ENCODE measurements at places on chromosomes 2 and 18.

DNA sequence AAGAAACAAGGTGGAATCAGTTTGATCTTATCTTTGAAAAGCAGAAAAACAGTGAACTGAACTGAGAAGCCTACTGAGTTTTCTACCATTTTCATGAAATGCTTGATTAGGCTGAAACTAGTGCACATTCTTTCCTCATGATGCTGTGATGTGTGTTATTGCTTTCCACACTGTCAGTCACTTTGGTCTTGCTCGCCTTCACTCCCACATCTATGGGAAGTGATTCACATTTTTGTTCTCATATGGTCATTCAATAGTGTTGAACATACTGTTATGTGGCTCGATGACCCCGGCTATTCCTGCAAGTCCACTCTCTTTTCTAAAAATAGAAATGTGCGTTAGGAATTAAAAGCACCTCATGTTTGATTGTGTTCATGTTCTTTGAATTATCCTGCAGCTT lies 129.7 kb downstream of the TGIF1 start:
- DNase-seq: peak; percentile 34

- no peak for DNase-seq
Observed at GRCh38 chr18:40939656-40940515, 1015.1 kb upstream of the PIK3C3 start.

DNA sequence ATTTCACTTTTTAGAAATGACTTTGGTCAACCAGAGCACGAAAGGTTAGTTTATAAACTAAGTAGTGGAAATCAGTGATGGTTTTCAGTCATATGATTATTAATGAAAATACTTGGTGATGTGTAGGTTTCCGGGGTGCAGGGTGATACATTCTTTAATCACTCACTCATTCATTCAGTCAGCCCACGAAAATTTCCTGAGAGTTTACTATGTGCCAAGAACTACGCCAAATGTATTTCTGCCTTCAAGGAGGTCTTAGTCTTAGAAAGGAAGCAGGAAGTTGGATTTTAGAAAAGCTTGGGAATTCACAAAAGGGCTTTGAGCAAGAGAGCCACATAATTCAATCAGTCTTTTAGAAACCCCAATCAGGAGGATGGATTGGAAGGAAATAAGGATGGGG lies 543.6 kb downstream of the PLCL1 start:
- no peak for DNase-seq

GRCh38 chr2:25104736-25105135 lies 62.9 kb downstream of the EFR3B start:
- no peak for DNase-seq

DNA sequence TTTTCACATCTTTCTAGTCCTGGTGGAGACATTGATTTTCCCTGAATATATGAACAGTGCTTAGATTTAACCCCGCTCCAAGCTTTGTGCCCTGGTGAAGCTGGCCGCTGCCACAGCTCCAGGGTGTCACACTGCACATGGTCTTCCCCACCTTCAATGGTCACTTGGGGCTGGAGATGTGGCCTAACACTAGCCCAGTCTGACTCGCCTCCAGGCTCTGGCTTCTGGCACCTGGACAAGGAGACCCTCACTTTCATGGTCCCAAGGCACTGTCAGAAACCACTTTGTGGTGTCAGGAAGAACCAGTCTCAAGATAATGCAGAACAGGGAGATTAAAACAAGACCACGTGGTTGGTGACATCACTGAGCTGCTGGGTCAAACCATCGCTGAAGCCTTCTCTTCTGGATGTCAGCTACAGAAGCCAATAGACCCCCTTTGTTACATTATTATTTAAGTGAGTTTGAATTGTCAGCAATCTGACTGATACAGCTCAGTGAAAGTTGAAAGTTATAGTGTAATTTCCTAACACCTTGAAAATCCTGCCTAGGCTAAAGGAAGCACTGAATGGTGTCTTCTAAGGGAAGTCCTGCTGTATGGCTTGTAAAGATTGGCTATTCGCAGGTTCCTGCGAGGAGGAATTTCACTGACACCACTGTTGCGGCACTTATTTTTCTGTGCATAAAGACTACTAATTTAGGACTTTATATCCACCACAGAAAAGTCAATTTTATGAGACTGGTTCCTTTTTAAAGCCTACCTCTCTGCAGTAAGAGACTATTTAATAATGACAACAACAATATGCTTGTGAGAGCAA lies 55.0 kb upstream of the CTDP1 start:
- no peak for DNase-seq

DNA sequence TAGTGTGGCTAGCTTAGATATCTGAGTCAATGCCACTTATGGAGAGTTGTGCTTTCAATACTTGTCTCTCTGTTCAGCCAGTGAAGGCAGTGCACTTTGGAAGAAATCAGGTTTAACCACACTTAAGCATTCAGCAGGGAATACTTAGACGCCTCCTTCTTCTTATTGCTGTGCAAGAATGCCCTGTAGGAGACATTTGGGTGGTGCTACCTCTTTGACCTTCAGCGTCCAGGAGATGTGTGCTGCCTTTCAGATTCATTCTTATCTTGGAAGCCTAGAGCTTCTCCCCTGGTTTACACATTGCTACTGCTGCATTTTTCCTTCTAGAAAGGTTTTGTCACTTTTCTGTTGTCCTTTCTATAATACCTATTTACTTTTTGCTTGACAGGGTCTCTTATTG lies 350.5 kb downstream of the ARL6IP6 start:
- no peak for DNase-seq

DNA sequence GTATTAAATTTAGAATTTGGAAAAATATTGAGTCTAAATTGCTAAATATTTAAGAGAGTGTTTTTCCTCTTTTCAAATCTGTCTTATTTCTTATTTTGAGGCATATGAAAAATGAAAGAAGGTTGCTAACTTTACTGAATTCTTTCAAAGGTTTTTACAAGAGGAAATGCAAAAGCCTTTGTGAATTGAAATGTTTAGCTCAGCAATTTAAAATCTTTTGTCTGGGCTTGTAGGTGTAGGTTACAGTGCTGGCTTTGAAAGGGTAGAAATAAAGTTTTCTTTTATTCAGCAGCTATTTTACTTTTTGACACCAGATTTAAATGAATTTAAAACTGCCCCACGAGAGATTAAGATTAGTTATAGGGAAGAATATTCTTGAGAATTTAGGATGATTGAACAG lies 192.0 kb downstream of the CDH7 start:
- no peak for DNase-seq

DNA sequence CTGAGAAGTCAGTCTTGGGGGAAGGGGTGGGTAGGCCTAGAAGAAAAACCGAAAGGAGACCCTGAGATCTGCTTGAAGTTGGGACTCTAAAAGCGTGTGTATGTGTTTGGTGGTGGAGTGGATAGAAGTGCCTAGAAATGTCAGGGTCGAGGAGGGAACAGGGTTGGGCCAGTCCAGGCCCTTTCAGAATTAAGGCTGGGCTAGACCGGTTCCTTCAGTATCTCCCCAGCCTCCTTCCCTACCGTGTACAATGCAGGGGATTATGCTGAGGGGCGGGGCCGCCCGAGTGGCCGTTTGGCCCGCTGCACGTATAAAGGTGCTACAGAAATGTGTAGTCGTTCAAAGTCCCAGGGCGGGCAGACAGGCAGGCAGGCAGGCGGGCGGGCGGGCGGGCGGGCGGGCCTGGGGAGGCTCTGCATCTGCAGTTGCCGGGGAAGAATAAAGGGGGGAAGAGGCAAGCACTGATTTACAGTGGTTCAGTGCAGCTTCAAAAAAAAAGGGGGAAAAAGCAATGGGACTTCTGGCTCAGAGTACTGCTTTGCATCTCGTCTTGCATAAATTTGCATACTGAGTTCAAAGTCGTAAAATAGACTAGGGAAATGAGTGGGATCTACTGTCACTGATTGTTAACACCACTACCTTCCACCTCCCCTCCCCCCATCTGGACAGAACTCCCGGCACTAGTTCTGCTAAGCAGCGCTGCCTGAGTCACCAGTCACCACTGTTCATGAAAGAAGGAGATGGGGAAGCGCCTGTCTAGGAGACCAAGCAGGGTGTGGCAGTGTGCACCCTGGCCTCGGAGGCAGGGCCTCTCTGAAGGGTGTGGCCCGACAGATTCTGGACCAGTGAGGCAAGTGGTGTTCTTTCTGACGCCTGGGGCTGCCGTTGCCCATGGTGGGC lies 3.6 kb downstream of the IGFBP2 start:
- DNase-seq: peak; percentile 80

DNA sequence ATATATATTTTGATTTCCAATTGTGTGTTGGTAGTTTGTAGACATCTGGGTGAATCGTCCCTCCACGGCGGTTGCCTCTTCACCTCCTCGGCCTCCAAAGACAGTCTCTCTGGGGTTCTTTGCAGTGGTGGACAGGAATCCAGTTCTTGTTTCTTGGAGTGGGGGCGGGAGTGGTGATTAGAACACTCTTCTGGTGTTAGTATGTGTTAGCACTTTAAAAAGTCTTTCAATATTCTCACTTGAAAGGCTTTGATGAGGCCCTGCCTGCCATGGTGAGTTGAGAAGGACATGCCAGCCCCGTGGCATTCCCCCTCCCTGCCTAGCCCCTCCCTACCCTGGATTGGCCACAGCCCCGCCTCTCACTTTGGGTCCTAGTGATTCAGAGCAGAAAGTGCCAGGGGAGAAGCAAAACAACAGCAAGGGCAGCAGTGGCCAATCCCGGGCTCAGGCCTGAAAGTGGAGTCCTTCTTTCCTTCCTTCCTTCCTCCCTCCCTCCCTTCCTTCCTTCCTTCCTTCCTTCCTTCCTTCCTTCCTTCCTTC lies 316.8 kb upstream of the HS6ST1 start:
- DNase-seq: no peak

Data from foreskin keratinocyte (primary cell).